Left ventricle myocardium superior (tissue), 1 donor: ENCODE measurements at places on chromosomes 12 and 14. TPM values are rescaled to one million over a fixed set of nuclear protein-coding genes. Genes with fewer than 3 reads are reported as not detected.

- DNase-seq = no peak
Observed at GRCh38 chr12:13154027-13154538, 42.4 kb upstream of the EMP1 start.

DNA sequence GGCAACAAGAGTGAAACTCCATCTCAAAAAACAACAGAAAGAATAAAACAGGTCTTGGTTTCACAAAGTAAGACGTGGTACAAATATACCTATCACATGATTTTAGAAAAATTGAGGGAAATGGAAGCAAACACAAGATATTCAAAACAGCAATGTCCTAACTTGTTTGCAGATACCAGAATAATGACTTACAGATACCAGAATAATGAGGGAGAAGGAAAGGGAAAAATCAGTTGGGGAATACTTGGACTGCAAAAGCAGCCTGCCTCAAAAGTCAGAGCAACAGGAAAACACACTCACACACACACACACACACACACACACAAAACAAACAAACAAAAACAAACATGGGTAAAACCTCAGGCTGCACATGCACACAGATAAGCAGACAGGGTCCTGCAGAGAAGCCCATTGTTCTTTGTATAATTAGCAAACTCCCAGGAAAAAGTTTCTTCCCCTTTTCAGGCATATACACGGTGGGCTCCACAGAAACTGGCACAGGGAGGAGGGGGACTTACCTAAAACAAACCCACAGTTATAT lies 65.7 kb upstream of the CAPRIN2 start:
- no peak for DNase-seq

GRCh38 chr12:98389593-98389992 lies 125.8 kb upstream of the TMPO start:
- no peak for DNase-seq

DNA sequence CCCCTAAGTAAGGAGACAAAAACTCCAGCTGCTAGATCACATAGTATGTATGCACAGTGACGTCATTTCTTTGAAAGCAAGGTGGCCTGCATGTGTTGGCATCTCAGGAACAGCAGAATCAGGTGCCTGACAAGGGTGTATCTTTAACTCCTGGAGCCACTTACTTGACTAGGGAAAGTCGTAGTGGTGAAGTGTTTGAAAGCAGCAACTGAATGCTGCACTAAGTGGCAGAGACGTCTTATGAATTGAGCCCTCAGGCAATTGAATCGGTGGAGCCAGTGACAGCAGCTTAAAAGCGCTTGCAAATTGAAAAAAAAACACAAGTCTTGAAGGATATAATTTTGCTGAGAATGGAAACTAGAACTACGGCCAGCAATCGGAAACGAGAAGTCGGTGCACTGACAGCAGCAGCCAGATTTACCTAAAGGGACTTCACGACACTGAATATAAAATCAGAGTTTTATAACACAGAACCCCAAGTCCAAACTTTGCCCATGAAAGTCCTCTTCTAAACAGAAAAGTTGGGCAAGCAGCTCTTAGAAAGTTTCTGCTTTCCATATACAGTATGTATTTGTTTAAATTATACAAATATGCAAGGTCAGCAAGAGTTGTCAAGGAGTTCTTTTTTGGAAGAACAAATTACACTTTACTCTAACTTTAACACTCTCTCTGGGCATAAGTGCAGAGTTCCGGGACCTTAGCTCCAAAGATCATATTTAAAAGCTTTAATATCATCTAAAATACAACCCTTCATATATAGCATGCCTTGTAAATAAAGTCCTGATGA lies 1.1 kb downstream of the IGF1 start:
- DNase-seq = no peak

- no peak for DNase-seq
Observed at GRCh38 chr12:754851-755562, 2.6 kb downstream of the WNK1 start.

- DNase-seq = no peak
Observed at GRCh38 chr14:89775151-89775550, 179.4 kb downstream of the EFCAB11 start.

Gene TAS2R20
- 0.42 TPM for total RNA-seq
